ENCODE measurements at places on chromosomes 2 and 18.

GRCh38 chr2:238895891-238896600 lies 48.2 kb downstream of the TWIST2 start:
- H3K36me3 ChIP-seq: no peaks in the 10 kb centered on the region
- H3K4me1 ChIP-seq: no peaks in the 10 kb centered on the region
- peaks cover 2% of the 10 kb centered on the region for H3K27me3 ChIP-seq
- H3K27ac ChIP-seq: no peak overlapping the region
- no peak for DNase-seq

DNA sequence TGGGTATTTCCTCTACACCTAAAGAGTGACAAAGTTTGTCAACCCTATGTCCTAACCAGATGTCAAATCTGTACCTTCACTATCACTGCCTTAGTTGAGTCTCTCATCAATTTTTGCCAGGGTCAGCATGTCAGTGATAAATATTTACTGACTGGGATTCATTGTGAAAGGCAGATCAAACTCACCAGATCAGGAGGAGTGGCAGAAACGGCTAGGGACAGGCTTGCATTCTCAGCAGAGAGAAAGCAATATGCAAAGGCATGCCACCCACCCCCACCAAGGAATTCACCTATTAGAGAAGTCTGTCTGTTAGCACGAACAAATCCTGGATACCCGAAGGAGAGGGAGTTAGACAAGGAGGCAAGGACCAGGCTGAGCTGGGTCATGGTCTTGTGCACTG lies 62.6 kb downstream of the PTPN2 start:
- H3K36me3 ChIP-seq: peaks cover 62% of the 10 kb centered on the region
- no peaks in the 10 kb centered on the region for H3K27me3 ChIP-seq
- H3K27ac ChIP-seq: no peak overlapping the region
- no peak overlapping the region for H3K4me3 ChIP-seq

DNA sequence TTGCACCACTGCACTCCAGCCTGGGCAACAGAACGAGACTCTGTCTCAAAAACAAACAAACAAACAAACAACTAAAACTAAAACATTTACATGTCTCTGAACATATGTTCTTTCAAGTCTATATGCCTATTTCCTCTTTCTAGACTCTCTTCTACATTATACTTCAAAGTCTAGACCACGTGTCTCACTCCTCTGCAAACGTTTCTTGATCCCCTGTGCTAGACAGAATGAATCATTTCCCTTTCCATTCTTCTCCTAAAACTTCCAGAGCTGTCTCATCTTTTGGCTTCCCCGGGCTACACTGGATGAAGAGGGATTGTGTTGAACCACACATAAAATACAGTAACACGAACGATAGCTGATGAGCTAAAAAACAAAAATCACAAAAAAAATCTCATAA lies 67.1 kb downstream of the BAZ2B start:
- H3K4me1 ChIP-seq: no peaks in the 10 kb centered on the region
- no peaks in the 10 kb centered on the region for H3K36me3 ChIP-seq
- no peak overlapping the region for H3K4me3 ChIP-seq
- DNase-seq: no peak

DNA sequence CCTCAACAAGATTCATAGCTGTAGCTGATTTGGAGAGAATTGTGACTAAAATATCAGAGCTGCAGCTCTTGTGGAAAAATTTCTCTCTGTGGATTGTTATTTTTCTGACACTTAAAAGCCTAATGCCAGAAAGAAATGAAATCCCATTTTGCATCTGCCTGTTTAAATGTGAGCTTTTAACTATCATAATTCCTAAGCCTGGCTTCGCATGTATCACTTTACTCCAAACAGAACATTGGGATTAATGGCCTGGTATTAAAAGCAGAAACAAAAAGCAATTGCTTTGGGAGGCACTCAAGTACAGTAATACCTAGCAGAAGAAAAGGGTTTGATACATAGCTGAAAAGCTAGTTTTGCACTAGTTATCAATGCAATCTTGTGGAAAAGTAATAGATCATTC lies 164.2 kb upstream of the FSHR start:
- H3K27ac ChIP-seq: no peak overlapping the region
- DNase-seq: no peak
- H3K27me3 ChIP-seq: no peaks in the 10 kb centered on the region
- H3K36me3 ChIP-seq: no peaks in the 10 kb centered on the region
- no peak overlapping the region for H3K4me3 ChIP-seq

DNA sequence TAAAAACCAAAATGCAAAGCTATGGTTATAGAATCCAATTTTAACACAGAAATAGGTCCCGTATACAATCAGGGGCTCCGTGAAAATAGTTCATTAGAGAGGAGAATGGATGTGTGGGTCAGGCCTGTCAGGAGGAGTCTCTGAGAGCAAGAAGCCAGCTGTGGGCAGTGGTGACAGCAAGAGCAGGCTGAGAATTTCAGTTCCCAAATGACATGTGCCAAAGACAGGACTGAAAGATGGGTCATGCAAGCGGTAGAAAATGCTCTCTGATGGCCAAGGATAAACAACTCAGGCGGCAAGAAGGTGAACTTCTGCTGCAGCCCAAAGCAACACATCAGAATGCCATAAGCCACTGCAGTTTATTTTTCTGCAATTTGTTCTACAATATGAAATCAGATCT lies 100.4 kb downstream of the CCDC141 start:
- H3K4me3 ChIP-seq: no peak overlapping the region
- no peak overlapping the region for H3K27ac ChIP-seq
- H3K27me3 ChIP-seq: no peaks in the 10 kb centered on the region
- no peaks in the 10 kb centered on the region for H3K36me3 ChIP-seq
- no peak for DNase-seq

- peaks cover 6% of the 10 kb centered on the region for H3K27me3 ChIP-seq
- DNase-seq: no peak
- no peak overlapping the region for H3K4me3 ChIP-seq
Measured at GRCh38 chr2:221610255-221610654, 38.2 kb upstream of the EPHA4 start.

- no peak for DNase-seq
- no peaks in the 10 kb centered on the region for H3K36me3 ChIP-seq
- H3K4me3 ChIP-seq: no peak overlapping the region
Measured at GRCh38 chr2:150469706-150470274, 17.7 kb downstream of the RND3 start.

- H3K4me3 ChIP-seq: no peak overlapping the region
- H3K27me3 ChIP-seq: no peaks in the 10 kb centered on the region
- H3K4me1 ChIP-seq: peaks cover 24% of the 10 kb centered on the region
- H3K36me3 ChIP-seq: peaks cover 22% of the 10 kb centered on the region
- DNase-seq: no peak
- H3K27ac ChIP-seq: no peak overlapping the region
Measured at GRCh38 chr18:75075016-75075305, 134.0 kb downstream of the PTGR3 start.

DNA sequence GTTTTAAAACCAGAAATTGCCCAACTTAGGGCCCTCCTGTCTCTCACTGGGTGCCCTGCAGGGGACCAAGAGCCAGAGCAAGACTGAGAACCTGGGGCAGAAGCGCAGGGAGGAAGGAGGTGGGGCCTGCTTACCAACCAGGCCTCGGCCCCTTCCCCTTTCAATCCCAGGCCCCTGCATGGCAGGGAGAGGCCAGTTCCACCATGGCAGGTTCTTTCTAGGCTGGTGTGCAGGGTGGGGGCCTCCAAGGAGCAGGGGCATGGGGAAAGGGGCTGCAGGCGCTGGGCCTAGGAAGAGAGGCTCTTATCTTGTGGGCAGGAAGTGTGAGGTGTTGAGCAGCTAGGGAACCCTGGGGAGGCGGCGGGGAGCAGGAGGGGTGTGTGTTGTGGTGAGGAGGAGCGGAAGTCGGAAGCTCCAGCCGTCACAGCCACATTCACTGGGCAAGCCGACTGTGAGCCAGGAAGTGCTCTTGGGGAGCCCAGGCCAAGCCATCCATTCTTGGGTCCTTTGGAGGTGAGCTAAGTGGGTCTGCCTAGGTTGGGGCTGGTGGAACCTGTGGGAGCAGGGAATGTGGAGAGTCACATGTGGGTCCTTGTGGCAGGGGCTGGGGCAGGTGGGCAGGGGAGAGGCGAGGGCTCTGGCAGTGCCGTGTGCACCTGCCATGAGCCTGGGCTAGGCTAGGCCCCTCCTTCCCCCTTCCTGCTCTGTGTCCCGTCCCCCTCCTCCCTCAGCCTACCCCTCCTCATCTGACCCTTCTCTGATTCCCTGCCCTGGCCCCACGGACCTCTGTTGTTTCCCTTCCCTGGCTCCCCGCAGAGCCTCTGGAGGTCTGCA lies at the start of gene PSD4:
PSD4 (plus strand) TSS at position 430 of the 834 bp plus-strand sequence. CDS start 8,486 bp downstream, outside the sequence.
- H3K4me3 ChIP-seq: peak within 1 kb of the TSS; percentile 89
- peaks cover 67% of the 10 kb centered on the region for H3K36me3 ChIP-seq
- peaks cover 3% of the 10 kb centered on the region for H3K27me3 ChIP-seq
- H3K4me1 ChIP-seq: peaks cover 69% of the 10 kb centered on the region

- peak; percentile 64 for DNase-seq
- H3K4me1 ChIP-seq: no peaks in the 10 kb centered on the region
- no peak overlapping the region for H3K27ac ChIP-seq
- H3K27me3 ChIP-seq: peaks cover 7% of the 10 kb centered on the region
- no peak overlapping the region for H3K4me3 ChIP-seq
Measured at GRCh38 chr2:72973566-72974435, 56.5 kb downstream of the EMX1 start.

- peaks cover 13% of the 10 kb centered on the region for H3K36me3 ChIP-seq
- no peak overlapping the region for H3K4me3 ChIP-seq
- H3K27ac ChIP-seq: no peak overlapping the region
- DNase-seq: no peak
Measured at GRCh38 chr2:151264157-151264825, 2.6 kb upstream of the RBM43 start.

DNA sequence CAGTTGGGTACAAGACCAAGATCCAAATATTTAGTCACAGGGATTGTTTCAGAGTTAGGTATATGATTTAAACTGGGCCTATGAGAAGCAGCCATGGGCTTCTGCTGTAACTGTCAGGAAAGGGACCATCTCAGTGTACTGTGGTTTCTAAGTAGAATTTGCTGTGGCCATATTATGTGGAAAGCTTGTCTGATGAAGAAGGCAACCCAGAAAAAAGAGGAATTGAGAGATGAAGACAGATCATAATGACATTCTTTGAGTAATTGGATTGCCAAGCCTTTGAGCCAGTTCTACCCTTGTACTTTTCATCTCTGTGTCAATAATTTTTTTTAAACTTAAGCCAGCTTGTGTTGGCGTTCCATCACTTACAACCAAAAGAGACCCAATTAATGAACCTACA lies 259.6 kb downstream of the NUP35 start:
- DNase-seq: no peak
- H3K27ac ChIP-seq: no peak overlapping the region
- no peaks in the 10 kb centered on the region for H3K36me3 ChIP-seq
- no peaks in the 10 kb centered on the region for H3K27me3 ChIP-seq
- H3K4me1 ChIP-seq: no peaks in the 10 kb centered on the region

- H3K27ac ChIP-seq: no peak overlapping the region
- no peaks in the 10 kb centered on the region for H3K27me3 ChIP-seq
- peaks cover 10% of the 10 kb centered on the region for H3K4me1 ChIP-seq
Measured at GRCh38 chr2:239156516-239157265, 244.1 kb downstream of the HDAC4 start.

DNA sequence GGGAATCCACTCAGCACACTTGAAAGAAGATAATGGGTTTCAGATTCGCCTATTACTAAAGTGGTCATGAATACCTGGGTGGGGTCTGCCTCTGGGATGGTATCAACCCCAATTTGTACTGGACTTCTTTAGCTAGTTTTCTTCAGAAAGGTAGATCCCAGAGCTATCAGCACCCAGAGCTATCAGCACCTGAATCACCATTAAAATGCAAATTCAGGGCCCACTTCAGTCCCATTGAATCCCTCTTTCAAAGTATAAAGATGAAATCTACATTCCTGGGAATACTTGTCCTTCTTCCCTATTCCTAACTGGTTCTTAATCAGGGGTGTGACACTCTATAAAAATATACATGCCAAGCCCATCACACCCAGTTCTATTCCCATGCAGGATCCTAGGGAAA lies 914.3 kb downstream of the DCC start:
- H3K36me3 ChIP-seq: no peaks in the 10 kb centered on the region
- no peaks in the 10 kb centered on the region for H3K27me3 ChIP-seq
- no peak overlapping the region for H3K27ac ChIP-seq
- H3K4me1 ChIP-seq: no peaks in the 10 kb centered on the region
- no peak for DNase-seq

- H3K4me1 ChIP-seq: no peaks in the 10 kb centered on the region
- H3K27me3 ChIP-seq: peaks cover 5% of the 10 kb centered on the region
- H3K36me3 ChIP-seq: no peaks in the 10 kb centered on the region
Measured at GRCh38 chr18:57864615-57865121, 61.6 kb upstream of the ATP8B1 start.

DNA sequence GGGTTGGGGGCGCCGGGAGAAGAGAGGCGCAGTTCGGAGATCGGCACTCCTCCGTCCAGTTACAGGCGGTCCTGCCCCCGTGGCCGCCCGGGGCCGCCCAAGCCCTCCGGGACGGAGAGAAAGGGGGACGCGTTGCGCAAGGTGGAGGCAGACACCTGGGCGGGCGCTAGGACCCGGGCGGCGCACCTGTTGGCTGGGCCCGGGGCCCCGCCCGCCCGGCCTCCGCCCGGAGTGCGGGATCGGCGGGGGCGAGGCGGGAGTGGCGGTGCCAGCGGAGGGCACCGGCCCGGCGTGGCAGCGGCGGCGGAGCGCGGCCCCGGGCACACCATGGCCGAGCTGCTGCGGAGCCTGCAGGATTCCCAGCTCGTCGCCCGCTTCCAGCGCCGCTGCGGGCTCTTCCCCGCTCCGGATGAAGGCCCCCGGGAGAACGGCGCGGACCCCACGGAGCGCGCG lies at the start of gene SGPP2:
SGPP2 (plus strand) TSS at position 268 of the 453 bp plus-strand sequence; CDS start at position 328, 60 bp downstream.
- peaks cover 14% of the 10 kb centered on the region for H3K4me1 ChIP-seq
- peak within 1 kb of the TSS; percentile 71 for H3K4me3 ChIP-seq
- H3K27ac ChIP-seq: peak within 1 kb of the TSS; percentile 31
- no peaks in the 10 kb centered on the region for H3K36me3 ChIP-seq
- peaks cover 54% of the 10 kb centered on the region for H3K27me3 ChIP-seq

DNA sequence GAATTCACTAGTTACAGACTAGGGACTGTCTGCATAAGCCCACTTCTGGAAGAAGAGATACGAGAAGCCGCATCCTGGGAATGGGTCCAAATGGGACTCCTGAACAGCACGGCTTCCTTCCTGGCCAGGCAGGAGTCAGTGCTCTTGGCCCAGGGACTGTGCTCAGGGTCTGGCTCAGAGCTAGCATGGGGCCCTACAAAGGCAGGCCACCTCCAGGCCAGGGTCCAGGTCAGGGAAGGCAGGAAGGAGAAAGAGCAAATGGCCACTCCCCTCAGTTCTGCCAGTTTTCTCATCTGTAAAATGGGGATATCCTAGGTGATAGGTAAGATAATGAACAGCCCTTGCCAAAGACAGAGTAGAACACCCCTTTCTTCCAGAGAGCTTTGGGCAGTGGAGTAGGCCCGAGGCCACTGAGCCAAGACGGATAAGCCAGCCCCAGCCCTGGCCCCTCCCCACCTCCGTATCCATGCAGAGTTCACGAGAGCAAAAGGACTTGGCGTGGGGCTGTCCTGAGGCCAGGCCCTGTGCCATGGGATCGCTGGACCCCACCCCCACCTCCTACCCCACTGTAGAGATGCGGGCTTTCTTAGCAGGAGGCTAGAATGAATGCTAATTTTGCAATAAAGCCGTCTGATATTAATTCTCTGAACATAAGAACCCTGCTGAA lies 190.1 kb downstream of the MGAT5 start:
- DNase-seq: no peak
- no peaks in the 10 kb centered on the region for H3K27me3 ChIP-seq
- H3K36me3 ChIP-seq: no peaks in the 10 kb centered on the region
- H3K4me1 ChIP-seq: no peaks in the 10 kb centered on the region
- no peak overlapping the region for H3K4me3 ChIP-seq
- H3K27ac ChIP-seq: no peak overlapping the region
